ENCODE measurements at places on chromosomes 6 and 20.

- DNase-seq = no peak
These were observed 29.8 kb downstream of the SLC13A3 start for GRCh38 chr20:46621492-46621891.

DNA sequence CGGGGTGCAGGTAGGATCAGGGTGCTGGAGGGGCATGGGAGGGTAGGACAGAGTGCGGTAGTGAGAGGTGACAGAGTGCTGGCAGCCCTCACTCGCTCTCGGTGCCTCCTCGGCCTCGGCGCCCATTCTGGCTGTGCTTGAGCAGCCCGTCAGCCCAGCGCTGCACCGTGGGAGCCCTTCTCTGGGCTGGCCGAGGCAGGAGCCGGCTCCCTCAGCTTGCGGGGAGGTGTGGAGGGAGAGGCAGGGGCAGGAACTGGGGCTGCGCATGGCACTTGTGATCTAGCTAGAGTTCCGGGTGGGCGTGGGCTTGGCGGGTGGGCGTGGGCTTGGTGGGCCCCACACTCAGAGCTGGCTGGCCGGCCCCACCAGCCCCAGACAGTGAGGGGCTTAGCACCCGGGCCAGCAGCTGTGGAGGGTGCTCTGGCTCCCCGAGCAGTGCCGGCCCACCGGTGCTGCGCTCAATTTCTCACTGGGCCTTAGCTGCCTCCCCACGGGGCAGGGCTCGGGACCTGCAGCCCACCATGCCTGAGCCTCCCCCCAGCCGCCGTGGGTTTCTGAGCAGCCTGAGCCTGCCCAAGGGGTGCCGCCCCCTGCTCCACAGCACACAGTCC is 112.8 kb upstream of the DUSP22 start:
- no peak for DNase-seq

- no peak for DNase-seq
These were observed 80.1 kb downstream of the GMDS start for GRCh38 chr6:2165286-2165685.

- no peak for DNase-seq
These were observed 14.8 kb downstream of the TRIM31 start for GRCh38 chr6:30097902-30098768.

- no peak for DNase-seq
These were observed 5.2 kb downstream of the HIVEP1 start for GRCh38 chr6:12017263-12017662.

GRCh38 chr6:150250826-150251225 is 108.0 kb downstream of the PPP1R14C start:
- DNase-seq = no peak

- no peak for DNase-seq
These were observed 1.4 kb downstream of the METTL24 start for GRCh38 chr6:110356778-110357177.

- DNase-seq = no peak
These were observed 156.2 kb downstream of the THBS2 start for GRCh38 chr6:169097381-169097959.

DNA sequence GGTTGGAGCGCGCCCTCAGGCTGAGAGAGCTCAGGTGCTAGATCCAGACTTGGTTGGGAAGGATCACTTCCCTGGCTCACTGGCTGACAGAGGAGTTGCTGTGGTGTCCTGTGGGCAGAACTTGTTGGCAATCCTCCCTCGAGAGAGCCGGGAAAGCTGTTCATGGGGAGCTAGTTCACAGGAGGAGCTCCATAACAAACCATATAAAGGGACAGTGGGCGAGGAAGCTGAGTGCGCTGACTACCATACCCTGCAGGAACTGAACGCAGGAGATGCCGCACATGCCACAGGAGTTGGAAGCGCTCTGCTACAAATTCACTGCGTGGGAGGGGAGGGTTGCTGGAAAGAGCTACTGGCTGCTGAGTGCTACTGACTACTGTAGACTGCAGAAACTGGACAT is 243.2 kb downstream of the OGFRL1 start:
- no peak for DNase-seq

- no peak for DNase-seq
These were observed 115.9 kb upstream of the BMP2 start for GRCh38 chr20:6651561-6651960.

DNA sequence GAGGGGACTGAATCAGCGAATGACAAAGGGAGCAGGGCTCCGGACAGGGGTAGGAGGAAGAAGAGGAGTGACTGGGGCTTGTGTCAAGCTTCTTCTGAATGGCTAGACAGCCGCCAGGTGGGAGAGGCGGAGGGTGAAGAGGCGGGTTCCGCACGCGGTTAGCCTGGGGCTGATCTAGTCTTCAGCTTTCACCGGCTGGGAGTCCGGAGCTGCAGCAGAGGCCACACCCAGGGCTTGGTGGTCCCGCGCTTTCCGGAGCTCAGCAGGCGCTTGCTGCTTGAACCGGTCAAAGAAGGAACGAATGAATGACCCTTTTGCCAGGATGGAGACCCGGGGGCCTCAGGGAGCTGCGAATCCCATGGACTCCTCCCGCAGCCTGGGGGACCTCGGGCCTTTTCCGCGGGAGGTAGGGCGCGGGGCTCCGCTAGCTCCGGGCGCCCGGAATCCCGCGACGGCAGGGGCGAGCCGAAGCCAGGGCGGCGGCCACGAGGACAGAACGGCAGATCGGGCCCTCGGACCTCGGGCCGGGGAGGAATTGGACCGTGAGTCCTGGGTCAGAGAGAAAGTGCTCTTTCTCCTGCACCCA is at the start of gene C6orf141:
C6orf141 (plus strand) TSS at position 177 of the 586 bp plus-strand sequence; CDS start at position 302, 125 bp downstream.
- DNase-seq = no peak

- DNase-seq = no peak
These were observed 117.5 kb downstream of the SCML4 start for GRCh38 chr6:107706516-107707115.

DNA sequence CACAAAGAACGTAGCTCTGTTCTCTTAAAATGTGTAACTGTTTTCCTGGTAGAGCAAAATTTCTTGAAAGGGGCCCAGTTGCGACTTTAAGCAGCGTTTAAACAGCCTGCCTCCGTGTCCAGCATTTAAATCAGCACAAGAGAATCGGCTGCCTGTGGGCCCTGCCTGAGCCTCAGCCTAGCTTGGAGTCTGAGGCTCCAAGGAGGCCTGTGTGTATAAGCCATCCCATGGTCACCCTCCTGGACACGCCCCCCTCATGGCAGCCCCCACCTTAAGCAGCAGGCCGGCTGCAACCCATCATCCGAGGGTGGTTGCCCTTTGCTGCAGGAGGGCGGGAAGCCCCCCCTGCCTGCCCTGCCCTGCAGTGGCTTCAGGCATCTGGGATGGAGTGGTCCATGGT is 18.9 kb downstream of the SDCBP2 start:
- no peak for DNase-seq

GRCh38 chr20:53660078-53660909 is 66.7 kb upstream of the ZNF217 start:
- DNase-seq = no peak
